Activated naive CD4-positive, alpha-beta T cell (primary cell): ENCODE measurements at places on chromosomes 2 and 18.

GRCh38 chr2:100218552-100218951 is 76.2 kb upstream of the AFF3 start:
- no peak for DNase-seq

- no peak for DNase-seq
Measured at GRCh38 chr2:101146535-101146934, 4.6 kb downstream of the TBC1D8 start.

DNA sequence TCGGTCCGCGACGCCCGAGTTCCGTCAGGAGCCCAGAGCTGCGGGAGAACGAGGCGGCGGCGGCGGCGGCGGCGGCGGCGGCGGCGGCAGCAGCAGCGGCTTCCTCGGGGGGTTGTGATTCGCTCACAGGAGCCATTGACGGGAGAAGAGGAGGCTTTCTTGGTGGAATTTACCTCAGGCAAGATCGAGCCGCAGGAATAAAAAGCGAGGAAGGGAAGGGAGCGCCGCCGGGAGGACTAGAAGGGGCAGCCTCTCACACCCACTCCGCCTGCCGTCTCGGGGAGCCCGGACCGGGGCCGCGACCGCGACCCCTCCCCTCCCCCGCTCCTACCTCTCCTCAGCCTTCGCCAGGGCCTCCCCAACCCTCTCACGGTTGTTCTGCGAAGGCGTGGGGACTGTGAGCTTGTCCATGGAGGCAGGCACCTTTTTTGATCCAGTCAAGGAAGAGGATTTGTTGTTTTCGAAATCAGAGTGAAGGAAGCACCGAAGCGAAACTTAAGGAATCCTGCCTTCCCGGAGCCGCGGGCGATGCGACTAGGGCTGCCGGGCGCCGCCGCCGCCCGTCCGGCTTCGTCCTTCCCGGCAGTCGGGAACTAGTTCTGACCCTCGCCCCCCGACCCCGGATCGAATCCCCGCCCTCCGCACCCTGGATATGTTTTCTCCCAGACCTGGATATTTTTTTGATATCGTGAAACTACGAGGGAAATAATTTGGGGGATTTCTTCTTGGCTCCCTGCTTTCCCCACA is 506 bp downstream of the BMPR2 start:
- DNase-seq: no peak

GRCh38 chr18:69102959-69103358 is 297.7 kb upstream of the DOK6 start:
- DNase-seq: no peak

GRCh38 chr2:860259-860855 is 90.3 kb upstream of the SNTG2 start:
- no peak for DNase-seq

- no peak for DNase-seq
Measured at GRCh38 chr2:39925312-39925711, 146.3 kb upstream of the THUMPD2 start.

DNA sequence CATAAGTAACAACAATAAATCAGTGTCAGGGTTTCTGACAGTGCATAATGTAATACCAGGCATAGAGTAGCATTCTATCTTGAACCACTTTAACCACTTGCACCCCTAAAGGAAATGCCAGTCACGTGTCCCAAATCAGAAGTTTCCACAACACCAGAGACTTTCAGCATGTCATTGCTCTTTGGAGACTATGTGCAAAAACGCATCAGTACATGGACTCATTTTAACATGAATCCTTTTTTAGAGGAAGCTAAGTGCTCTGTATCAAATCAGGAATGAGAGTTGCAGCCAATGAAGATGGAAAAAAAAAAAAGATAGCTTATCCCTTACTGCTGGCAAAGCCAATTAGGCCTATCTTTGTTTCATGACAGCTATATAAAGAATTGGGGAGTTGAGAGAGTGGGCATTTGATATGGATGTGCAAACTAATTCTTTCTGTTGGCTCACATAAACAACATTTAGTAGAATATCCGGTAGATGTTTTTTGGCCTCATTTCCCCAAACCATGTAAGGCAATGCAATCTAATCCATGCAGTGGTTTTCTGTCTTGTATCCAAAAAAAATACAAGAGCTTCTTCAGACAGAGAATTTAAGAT is 353.1 kb downstream of the IRS1 start:
- DNase-seq: no peak
